ENCODE measurements at places on chromosomes 5 and 9.
A peak's percentile ranks its signal among the peaks of the same experiment; 100 is the strongest.

- DNase-seq = no peak
Measured at GRCh38 chr5:51388488-51389287, 5.4 kb downstream of the ISL1 start.

- DNase-seq = no peak
Measured at GRCh38 chr5:114176356-114176755, 185.5 kb upstream of the KCNN2 start.

DNA sequence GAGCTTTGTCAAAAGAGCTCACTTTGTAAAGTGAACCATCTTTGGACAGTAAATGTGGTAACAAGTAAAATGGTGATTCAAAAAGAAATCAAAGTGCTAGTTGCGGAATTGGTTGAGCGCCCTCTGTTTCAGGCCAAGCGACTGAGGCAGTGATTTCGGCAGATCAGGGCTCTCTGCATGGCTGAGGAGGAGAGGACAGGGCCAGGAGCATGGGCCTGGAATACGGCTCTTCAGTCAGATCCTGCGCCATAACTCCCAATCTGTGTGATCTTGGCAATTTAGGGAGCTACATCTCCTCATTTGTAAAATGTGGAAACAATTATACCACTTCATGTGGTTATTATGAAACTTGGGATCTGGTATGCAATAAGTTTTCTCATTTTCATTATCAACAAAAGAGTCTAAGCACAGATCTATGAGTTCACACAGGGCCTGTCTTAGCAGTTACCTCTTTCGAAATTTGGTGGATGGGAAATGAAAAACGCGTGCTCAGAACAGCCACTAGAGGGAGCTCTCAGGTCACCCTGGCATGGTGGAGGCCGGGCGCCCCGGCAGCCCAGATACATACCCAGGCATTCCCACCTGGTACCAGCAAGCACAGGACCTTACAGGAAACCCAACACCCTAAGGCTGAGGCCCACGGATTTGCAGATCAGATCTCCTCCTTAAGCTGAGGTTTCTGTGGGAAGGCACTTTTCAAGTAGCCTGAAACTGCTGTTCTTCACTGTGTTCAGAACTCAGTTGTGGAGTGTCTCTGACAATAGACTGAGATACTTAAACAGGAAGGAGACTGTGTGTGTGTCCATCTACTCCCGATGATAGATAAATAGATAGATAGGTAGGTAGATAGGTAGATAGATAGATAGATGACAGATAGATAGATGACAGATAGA, 303.7 kb downstream of the RAB3C start:
- DNase-seq = peak; percentile 72

GRCh38 chr9:97412626-97413385, 910 bp downstream of the TDRD7 start:
- DNase-seq = no peak

- DNase-seq = peak; percentile 49
Measured at GRCh38 chr5:10660720-10661387, 97.0 kb downstream of the ANKRD33B start.

DNA sequence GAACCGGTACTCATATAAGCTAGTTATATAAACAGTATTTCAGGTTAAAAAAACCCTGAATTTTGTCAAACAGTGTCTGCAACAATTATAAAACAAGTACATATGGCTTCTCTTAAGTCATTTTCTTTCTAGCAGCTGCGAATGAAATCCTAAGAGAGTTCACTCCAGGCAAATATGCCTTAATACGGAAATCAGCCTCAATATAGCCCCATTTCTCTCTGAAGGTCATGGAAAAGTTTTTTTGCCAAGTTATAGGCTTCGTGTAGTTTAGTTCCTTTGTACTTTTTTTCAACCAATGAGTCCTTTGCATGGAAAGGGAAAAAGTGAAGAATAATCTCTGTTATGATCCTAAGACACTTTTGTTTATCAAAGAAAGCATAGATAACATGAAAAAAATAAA, 848.0 kb upstream of the ACO1 start:
- no peak for DNase-seq

GRCh38 chr9:74078647-74079046, 418.5 kb upstream of the RORB start:
- DNase-seq = no peak

DNA sequence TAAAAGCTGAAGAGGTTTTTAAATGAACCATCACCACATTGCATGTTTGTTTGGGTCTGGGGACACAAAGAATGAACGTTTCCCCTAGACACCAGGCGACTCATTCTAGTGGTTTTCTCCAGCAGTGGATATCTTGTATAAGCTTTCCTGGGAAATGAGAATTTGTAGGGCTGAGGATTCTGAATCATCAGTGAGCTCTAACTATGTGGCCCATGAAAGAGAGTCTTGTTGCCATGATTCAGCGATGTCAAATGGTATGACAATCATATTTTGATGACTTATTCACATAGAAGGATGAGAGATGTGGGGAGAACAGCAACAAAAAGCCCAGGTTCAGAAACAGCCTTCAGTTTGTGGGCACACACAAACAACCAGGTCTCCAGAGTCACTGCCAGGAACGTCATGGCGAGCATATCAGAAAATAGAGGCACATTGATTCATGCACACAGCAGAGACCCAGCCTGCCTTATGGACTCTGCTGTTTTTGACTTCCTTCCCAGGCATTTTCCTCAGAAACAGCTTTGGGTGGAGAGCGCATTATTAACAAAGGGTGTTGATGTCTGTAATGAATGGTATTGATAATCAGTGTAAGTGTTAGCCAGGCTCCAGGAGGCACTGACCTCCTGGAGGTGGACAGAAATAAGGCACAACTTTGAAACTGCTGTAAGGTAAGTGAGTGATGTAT, 13.3 kb downstream of the ZNF474 start:
- DNase-seq = no peak

DNA sequence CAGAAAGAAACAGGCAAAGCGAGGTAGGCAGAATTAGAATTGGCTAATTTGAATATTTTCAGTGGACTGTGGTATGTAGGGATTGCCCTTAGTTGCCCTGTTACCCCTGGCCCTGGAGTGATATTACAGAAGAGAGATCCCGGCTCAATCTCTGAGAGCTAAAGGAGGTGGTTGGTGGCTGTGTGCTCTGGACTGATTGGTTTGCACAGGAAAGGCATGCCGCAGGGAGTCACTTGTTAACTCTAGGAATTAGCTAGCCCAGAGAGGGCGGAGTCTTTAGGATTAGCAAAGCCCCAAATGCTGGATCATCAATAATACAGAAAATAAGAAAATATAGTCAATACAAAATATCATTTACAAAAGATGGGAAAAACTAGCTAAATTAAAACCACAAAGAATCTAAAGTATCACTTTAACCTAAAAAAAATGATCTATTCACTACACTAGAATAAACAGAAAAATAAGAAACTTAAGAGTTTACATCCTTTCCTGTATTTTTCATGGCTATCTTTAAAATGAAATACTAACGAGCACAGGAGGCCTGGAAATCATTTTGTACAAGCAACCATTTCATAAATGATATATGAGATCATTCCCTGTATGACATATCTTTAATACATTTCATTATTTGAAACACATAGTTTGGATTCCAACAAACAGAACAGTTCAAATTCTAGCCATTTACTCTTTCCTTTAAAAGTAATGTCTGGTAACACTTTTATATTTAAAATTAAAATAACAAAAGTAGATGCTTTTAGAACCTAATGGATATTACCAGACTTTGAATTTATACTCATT, 71.1 kb downstream of the GNAQ start:
- DNase-seq = no peak

GRCh38 chr9:120360046-120360445, 219.9 kb downstream of the CDK5RAP2 start:
- DNase-seq = no peak

- no peak for DNase-seq
Measured at GRCh38 chr5:110884005-110884404, 145.2 kb downstream of the SLC25A46 start.

GRCh38 chr5:111133436-111133751, 41.2 kb downstream of the WDR36 start:
- no peak for DNase-seq

DNA sequence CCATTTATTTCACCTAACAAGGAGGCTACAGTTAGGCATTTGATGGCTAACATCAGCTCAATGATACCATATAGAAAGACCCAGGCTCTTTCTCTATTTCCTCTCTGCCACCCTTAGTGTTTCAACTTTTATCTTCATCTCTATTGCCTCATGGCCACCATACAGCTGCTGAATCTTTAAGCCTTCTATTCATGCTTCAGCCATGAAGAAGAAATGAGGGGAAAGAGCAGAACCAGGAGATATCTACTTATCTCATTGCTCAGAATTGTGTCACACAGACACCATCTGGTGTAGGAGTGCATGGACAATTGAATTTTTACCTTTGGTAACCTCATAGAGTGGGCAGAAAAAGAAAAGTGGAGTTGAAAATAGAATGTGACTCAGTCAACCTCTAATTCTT, 6.7 kb downstream of the GAPT start:
- DNase-seq = no peak

DNA sequence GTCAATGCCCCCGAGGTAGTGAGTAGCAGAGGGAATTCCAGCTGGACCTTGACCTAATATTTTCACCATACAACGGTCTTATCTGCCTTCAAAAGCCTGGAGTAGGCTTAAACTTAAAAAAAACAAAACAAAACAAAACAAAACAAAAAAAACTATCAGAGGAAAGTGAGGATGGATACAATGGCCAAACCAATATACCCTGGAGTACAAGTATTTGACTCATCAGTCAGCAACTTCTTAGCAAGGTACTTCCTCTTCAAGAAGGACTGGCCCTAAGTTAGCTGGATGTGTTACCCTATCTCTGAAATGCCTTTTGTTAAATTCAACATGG, 160.6 kb upstream of the GNA14 start:
- DNase-seq = no peak

DNA sequence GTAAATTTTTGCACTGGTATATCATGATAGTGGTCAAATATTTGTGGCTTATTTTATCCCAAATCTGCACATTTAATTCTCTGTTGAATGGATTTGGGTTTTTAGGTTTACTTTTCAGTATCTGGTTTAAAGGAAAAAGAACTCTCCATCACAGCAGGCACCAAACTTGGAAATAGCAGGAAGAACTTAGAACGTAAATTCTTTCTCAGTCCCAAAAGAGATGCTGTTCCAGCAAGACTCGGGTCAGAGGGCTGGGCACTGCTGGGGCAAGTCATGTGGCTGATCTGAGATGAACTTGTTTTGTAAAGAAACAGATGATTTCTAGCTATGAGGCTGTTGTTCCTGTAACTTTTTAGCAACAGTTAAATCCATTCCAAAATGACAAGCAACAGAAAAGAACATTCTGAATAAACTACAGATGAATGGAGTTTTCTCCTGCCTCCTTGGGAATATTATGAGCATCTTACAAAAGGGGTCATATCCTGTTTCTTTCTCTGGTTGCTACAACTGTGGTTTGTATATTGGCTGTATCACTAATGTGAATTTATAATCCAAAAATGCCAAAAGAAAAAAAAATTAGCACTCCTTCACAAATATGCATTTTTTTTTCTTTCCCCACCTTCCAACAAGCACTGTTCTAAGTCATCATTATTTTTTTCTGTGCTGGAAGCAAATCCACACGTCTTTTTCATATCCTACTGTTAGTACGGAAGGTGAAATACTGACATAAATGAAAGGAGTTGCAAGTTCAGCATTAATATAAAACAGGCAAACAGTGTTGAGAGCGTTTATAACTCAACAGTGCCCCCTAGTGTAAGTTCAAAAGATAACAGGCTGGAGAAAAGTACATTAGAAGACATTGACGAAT, 31.1 kb downstream of the OR2K2 start:
- peak; percentile 76 for DNase-seq

DNA sequence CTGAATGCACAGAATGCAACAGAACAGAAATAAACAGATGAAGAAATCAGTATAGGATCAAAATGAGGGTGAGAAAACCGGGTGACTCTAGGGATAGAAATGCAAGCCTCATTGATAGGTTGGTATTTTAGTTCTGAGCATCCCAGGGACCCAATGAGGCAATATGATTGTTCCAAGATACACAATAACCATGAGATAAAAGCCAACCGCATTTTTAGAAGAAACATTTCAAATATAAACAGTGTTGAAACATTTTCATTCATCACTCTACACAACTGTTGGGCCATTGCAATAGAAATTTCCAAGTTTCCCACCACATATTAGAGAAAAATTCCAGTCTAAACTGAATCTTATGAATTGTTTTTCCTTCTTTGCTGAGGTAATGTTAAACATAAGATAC, 452.3 kb upstream of the PTGER4 start:
- DNase-seq = no peak

- DNase-seq = no peak
Measured at GRCh38 chr5:89120719-89121118, 237.7 kb upstream of the MEF2C start.

- DNase-seq = no peak
Measured at GRCh38 chr5:5071554-5071953, 68.6 kb upstream of the ADAMTS16 start.

- no peak for DNase-seq
Measured at GRCh38 chr5:118637947-118638670, 350.2 kb downstream of the DTWD2 start.

- no peak for DNase-seq
Measured at GRCh38 chr5:119274030-119274766, 81.6 kb upstream of the TNFAIP8 start.

DNA sequence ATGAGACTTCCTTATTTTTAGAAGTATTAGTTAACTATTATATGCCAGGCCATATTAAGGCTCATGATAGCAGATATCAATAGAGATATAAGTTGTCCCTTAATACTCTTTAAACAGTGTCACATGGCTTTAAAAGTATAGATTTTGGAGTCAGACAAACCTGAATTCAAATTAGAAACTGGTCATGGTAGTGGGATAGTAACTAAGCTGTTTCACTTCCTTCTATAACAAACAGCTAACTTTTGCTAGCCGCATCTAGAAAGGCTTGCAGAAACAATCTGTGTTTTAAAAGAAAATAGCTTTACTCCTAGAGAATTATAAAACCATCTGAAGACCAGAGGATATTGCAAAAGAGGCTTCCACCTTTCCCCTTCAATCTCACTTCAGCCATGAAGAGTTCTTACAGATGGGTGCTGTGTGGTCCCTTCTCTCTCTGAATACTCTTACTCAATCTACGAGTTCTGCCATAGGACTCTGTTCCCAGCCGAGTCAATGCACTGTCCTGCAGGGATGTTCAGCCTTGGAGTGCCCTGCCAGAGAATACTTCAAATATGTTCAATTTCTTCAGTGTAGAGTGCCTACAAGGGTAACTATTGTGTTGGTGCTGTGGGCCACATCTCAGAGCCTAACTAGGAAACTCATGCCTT, 810.2 kb downstream of the EFNA5 start:
- no peak for DNase-seq

DNA sequence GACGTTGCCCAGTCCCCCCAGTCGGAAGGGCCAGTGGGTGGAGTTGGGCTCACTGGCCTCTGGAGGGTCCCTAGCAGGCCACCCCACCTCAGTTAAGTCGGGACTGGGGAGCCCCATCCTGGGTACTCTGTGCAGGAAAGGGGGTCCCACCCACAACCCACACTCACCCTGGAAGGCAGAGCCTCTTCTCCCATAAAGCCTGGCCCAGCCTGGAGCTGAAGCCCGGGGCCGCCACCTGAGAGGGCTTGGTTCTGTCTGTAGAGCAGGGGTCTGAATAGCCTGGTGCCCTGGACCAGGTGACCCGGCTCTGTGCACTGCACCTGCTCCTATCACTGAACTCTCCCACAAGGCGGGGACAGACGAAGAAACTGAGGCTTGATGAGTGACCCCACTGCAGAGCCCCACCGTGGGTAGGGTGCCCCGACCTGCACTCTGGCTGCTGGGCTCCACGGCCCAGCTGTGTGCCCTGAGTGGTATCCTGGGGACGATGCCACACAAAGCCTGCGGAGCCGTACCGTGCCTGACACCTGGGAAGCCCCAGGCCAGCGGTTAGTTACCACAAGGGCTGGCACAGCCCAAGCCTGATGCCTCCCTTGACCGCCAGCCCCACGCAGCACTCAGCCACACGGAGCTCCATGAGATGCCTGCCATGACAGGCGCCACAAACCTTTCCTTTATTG, 7.3 kb downstream of the PTGES2 start:
- no peak for DNase-seq

Measured in left forelimb (tissue), 1 donor.